ENCODE measurements at places on chromosomes 1 and 21.

GRCh38 chr1:3614755-3615742 lies 3.7 kb upstream of the MEGF6 start:
- no peak for DNase-seq

GRCh38 chr1:54135436-54136120 lies 17.2 kb downstream of the CDCP2 start:
- DNase-seq = no peak

DNA sequence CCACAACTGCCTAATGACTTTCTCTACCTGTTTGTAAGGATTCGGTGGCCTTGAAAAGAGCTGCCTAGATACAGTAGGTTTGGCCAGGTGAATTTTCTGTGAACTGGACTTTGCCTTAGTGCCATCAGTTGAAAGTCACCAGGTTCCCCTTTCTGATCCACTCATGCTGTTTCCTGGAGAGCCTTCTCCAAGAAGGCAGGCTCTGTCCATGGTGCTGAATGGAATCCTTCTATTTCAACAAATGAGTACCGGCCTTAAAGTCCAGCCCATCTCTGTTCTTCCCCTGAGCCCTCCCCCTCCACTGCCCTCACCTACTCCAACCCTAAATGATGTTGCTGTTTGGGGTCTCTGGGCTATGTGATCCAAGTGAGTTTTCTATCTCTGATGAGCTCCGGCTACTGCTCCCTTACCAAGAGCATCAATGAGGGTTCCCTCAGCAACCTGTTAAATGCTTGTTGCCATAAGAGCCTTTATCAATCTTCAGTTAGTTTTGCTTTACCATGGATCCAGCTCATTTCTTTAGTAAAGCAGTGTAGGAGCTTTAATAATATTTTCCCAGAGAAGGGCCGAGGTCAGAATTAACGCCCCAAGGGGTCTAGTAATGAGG lies 500.4 kb downstream of the PTPRU start:
- DNase-seq = no peak

DNA sequence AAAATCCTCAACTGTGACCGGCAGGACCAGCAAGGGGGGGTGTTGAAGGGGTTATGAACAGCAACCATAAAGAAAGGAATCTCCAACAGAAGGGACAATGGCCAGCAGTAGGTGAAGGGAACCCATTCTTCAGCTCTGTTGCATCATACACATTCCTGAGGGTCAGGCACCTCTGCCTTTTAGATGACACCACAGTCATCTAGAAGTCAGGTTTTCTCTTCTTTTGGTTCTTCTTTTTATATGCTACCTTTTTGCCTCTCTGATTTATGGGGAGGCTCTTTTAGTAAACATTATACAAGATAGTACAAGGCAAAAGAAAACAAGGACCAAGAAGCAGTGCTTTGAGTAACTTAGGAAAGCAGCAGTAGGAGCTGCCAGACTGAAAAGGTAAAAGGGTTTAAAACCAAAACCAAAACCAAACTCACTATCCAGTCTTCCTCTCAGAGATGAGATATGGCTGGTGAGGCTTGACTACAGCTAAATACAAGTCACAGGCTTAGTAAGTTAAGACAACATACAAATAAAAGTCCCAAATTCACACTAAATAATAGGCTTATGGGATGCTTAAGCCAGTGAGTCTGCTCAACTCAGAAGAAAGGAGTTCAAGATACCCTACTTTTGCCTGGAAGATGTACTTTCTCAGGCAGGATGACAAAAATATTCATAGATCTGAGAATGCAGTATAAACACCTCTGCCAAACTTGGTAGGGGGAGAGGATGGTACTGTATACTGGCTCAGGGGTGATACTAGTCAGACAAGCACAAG lies 4.1 kb downstream of the TEX38 start:
- DNase-seq = no peak

- no peak for DNase-seq
Measured at GRCh38 chr1:27144920-27145661, 9.8 kb downstream of the SLC9A1 start.

DNA sequence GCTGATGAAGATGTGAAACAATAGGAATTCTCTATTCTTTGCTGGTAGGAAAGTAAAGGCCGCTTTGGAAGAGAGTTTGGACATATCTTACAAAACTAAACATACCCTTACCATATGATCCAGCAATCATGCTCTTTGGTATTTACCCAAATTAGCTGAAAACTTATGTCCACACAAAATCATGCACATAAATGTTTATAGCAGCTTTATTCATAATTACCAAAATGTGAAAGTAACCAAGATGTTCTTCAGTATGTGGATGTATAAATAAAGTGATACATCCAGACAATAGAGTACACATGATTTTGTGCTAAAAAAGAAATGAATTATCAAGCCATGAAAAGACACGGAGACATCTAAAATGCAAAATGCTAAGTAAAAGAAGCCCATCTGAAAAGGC lies 98.7 kb upstream of the SLC35F3 start:
- no peak for DNase-seq

DNA sequence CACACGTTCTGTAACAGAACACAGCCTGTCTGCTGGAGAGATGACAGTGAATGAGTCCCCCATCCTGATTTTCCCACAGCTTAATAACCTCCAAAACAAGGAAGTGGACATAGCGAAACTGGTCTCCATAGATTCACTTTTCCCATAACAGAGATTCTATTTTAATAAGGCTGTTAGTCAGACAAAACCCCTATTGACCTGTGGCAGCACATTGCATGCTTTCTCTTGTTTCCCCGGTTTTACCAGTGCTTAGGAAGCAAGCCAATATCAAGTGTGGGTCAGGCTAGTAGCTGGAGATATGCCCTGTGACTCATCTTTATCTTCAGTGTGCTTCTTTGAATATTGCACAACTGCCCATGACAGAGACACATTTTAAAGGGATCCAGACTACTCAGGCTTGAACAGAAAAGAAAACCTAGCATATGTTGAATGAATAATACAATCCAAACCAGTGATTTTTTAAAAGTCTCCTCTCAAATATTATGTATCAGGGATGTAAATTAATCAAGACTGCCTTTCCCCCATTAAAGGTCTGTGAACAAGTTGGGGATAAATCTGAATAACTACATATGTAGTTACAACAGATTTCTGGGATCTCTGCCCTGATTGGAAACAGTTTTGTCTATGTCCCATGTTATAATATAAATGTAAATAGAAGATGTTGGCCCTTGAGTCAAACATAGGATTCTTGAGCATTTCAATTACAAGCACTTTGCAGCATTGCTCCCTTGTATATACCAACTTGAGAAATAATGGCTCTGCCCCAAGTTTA lies 11.9 kb upstream of the CLDN8 start:
- no peak for DNase-seq

DNA sequence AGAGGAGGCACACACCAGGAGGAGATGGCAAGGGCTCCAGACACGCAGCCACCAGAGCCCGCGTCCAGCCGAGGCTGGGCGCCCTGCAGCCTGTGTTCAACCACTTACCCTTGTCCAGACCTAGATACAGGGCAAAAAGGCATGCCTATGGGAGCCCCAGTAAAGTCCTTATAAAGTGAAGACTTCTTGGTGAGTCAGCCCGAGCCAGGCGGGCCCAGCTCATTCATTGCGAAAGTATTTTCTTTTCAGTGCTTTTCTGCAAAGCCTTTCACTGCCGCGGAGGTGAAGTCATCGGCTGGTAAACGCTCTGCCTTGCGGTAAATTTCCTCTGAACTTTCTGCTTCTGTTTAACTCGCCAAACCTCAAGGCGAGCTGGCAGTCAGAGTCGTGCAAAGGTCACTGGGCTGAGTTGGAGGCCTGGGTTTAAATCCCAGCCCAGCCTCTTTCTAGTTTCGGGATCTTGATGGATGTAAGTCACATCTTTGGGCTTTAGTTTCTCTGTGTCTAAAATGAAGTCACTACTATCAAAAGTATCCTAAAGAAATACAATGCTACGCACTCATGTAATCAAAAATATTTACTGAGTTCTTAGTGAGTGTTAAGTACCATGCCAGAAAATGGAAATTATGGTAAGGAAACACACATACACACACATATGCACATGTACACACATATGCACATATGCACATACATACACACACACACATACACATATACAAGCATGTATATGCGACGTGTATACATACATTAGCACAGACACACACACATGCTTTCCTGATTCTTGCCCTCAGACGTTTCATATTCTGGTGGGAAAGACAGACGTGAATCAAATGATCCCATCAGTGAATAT lies 54.7 kb upstream of the IFFO2 start:
- DNase-seq = no peak

DNA sequence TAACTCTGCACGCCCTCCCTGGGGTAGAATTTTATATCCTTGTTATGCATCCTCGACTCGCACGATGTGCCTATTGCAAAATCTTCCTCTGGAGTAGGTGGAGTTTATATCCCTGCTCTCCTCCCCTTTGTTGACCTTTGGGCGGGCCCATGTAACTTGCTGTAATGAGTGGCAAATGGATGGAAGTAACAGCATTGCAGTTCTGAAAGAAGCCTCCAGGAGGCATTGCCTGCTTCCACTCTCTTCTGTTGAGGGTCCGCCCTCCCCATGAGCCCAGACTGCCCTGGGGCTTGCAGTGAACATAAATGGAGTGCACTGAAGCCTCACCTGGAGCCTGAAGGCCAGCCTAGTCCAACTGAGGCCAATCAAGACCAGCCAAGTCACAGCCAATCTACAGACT lies 62.2 kb upstream of the GRIK3 start:
- no peak for DNase-seq

- DNase-seq = no peak
Measured at GRCh38 chr1:48332115-48332514, 109.6 kb downstream of the SLC5A9 start.

Measured in omental fat pad (tissue), 4 donors.